ENCODE measurements at places on chromosomes 12 and 14.

DNA sequence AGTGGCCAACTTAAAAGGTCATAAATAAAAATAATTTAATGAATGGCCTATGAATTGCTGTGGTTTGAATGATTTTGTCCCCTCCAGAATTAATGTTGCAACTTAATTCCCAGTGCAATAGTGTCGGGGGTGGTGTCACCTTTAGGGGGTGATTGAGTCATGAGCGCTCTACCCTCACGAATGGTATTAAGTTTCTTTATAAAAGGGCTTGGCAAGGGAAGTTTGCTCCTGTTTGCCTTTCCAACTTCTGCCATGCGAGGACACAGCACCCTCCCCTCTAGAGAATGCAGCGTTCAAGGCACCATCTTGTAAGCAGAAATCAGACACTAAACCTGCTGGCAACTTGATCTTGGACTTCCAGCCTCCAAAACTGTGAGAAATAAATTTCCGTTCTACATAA, 253.3 kb downstream of the ATXN7L3B start:
- DNase-seq = no peak

DNA sequence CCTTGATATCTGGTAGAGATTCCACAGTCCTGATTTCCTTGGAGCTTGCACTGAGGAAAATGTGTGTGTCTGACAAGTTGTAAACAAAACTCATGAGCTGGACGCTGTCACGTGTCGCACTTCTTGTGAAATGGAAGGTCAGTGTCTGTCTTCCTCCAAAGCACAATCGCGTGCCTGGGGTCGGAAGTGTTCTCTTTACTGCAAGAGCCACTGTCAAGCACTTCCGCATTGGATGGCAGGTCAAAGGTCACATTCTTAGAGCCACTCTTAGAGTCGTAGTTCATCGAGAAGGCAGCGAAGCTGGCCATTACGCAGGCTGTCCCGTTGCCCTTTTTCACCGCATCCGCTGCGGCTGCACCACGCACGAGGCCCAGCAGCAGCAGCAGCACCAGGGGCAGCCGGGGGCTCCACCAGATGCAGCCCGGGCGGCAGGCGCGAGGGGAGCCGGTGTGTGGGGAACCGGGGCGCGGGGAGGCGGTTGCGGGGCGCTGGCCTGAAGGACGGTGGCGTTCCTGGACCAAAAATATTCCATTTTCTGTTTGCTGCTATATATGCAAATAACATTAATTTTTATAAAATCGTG, 45.0 kb downstream of the LRTM2 start:
- DNase-seq = no peak

DNA sequence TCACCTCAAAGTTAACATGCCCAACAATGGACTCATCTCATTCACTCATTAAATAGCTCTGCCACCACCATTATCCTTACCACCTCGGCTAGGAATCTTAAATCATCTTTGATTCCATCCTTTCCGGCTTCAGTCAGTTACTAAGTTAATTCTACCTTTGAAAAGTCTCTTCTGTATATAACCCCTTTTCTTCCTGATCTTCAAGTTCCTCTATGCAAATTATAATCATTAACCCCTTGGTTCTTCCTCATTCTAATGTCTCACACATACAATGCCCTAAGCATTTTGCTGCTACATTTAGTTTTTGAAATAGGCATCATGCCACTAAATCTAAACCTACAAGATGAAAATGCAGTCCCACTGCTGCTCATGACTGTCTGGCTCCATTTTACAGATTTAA, 51.6 kb downstream of the ATP2B1 start:
- no peak for DNase-seq

- no peak for DNase-seq
Measured at GRCh38 chr12:99658671-99659349, 11.3 kb downstream of the GARIN6 start.

DNA sequence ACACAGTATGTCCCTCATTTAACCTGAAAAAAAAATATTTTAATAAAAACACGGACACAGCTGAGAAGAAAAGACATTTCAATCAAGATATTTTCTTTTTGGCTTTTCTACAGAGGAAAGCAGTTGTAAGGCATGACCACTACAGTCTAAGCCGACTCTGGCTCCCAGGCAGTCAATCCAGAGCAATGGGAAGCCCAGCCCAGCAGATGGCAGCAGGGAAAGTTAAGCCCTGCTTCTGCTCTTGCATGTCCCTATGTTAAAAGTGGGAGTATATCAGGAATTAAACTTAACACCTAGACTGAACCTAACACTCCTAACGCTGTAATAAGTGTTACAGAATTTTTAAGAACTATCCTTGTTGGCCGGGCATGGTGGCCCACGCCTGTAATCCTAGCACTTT, 19.5 kb upstream of the HAL start:
- peak; percentile 39 for DNase-seq

DNA sequence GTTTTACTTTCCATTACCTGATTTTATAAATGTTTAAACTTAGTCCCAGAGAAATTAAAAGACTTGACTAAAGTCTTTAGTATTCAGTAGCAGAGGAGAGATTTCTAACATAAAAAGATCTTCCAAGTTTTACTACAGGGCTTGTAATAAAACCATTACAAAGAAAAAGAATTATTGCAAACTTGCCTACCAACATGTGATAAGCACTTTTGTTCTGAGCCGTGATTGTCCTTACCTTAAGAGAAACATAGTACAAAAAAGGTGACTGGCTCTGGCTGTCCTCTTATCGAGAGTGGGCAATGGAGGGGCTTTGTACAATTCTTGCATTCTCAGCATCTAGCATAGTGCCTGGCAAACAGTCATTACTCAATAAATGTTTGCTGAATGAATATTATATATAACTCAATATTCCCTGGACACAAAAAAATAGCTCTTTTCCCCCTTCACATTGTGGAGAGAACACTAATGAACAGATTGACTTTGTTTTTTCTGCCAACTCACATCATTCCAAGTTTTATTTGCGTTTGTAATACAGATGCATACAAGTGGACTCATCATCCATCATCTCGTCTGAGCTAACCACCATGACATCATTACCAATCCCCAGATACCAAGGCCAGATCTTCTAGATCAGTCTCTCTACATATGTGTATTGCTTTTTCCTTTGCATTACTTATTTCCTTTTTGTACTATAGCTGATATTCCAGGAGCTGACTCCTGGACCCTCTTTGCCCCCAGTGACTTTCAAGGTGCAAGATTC, 192.8 kb upstream of the EEA1 start:
- peak; percentile 47 for DNase-seq

DNA sequence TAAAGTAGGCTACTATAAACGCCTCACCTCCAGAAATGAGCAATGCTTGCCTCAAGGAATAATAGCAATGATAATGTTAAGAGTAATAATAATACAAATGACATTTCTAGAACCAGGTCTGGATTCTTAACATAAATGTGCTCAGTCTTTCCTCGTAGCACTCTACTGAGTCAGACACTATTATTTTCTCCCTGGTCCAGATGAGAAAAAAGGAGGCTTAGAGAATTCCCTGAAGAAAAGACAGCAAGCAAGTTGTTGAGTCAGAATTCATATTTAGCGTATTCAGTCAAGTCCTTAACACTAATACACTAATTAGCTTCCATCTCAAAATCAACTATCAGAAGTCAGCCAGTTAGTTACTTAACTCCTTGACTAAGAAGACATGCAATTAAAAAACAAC, 13.2 kb downstream of the KCNC2 start:
- DNase-seq = no peak

DNA sequence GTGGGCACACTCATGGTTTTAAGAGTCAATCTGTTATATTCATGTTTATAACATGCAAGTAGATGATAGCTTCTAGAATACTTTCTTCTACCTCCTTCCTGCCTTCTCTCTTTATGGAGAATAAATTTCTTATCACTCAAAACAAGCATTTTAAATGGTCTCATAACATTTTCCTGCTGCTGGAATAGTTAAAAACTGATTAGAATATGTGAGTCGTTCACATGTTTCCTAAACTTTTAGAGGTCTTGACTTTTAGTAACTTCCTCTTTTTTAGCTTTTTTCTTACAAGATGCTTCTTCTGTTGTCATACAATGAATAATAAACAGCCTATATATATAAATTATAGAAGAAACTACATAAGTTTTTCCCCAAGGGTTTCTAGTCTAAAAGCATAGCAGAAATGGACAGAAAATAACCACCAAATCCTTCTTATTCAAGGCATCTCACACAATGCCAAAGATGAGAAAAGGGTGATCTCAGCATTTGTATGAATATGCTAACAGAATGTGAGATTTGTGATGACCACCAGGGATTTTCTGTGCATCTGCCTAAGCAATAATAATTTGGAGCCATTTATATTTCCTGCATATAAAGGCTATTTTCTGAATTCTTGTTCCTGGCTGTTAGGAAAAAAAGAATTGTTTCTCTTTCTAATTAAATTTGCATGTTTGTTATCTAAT, 127.8 kb downstream of the DAAM1 start:
- no peak for DNase-seq

GRCh38 chr12:62802984-62803383, 132.0 kb downstream of the PPM1H start:
- peak; percentile 19 for DNase-seq

DNA sequence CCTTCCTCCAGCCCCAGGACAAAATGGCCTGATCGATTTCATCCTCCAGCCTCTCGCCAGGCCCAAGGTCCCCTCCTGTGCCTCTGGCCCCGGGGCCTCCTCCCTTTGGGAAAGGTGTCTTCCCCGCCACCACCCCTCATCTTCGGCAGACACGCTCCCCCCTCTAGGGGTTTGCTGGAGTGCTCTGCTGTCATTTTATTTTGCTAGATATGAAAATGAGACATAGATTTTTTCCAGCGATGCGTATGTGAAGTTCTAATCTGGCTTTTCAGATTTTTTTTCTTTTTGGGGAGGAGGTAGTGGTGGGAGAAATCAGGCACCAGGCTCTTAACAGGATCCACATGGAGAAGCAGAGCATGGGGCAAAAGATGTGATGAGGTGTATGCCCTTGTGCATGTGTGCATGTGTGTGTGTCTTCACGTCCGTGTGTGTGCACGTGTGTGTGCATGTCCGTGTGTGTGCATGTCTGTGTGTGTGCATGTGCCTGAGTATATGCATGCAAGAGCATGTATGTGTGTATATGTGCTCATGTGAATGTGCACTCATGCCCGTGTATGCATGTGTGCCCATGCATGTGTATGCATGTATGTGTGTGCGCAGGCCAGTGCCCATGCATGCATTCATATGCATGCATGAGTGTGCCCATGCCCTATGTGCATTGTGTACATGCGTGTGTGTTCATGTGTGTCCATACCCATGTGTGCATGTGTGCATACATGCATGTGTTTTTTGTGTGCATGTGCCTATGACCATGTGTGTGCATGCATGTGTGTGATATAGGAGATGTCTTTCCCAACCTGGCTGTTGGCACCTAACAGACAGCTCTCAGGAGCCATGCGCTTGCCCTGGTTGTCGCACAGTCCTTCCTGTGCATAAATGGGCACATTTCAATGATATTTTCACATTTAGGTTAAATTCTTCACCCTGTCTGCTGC, 203.0 kb downstream of the RBM19 start:
- no peak for DNase-seq

- no peak for DNase-seq
Measured at GRCh38 chr14:76701981-76702380, 59.3 kb upstream of the VASH1 start.

DNA sequence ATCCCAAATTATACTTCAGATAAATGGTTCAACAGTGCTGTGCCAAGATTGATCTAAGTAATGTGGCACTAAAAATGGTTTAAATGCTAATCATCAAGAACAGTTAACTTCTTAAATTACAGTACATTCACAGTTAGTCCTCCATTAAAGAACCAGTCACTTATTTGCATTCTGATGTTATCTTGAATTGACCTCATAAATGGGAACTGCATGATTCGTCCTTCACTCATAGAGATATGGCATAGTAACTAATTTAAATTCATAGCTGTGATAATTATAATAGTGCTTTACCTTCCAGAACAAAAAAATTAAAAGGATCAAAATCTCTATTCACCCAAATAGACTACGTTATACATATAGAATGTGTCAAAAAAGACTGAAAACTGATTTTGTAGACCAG, 61.1 kb downstream of the COCH start:
- DNase-seq = no peak

DNA sequence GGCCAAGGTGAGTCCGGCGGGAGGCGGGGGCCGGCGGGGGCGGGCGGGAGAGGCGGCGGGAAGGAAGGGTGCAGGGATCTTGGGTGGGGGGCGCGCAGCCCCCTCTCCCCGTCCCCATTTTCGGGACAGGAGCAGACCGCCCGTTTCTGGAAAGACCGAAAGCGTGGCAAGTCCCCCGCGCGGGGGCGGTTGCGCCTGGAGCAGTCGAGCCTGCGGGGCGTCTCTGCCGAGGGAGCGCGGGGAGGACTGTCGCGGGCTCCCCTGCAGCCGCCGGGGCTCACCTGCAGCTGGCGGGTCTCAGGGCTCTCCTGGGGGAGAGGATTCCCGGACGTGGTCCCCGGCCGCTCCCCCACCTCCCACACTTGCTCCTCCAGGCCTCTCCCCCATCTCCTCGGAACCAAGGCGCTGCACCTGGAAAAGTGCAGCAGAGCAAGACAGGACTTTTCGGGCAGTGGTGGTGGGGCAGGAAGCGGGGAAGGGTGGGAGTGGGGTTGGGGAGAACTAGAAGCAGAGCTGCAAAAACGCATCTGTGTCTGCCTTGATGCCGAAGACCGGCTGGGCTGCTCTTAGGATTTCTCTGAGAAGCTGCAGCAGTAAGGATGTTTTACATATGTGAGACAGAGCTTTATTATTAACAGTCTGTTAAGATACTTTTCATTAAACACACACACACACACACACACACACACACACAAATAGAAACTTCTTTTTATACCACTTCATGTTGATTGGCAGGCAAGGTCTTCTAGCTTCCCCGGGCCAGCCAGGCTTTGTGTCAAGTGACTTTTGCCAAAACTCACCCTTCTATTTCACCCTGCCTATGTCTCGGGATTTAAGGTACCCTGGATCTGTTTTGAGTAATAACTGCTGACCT, 677 bp downstream of the C12orf75 start:
- no peak for DNase-seq

- no peak for DNase-seq
Measured at GRCh38 chr12:2677142-2677880, 117.5 kb upstream of the FKBP4 start.

DNA sequence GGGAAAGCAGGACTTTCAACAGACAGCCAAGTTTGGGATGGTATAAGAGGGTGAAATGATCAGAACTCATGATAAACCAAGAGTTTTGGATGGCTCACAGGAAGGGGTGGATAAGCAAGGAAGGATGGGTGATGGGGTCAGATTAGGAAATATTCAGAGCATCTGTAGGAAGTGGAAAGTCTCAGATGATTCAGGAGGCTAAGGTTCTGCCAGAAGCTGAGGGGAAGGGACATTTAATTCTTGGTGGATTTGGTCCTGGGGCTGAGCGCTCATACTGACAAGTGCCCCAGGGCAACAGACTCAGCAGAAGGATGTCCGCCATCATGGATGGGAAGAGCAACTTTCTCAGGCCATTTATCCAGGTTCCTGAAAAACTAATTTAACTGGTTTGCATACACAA, 28.4 kb upstream of the BDKRB2 start:
- DNase-seq = peak; percentile 57

- DNase-seq = no peak
Measured at GRCh38 chr12:55675666-55676065, 32.0 kb downstream of the ITGA7 start.

DNA sequence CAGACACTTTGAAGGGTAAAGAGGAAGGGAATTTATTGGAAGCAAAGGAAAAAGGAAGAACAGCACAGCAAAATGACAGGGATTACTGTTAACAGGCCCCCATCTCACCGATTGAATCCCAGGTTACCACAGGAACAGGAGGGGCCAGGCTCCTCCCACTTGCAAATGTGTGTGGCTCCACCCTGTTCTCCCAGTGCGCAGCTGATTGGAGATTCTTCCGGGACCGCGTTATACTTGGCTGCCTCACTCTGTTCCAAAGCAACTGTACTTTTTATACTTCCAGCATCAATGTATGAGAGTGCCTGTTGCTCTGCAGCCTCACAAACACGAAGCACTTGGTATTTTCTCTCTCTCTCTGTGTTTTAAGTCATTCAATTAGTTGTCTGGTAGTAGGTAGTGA, 273.6 kb upstream of the MDGA2 start:
- no peak for DNase-seq

All from fibroblast of gingiva (primary cell).